ENCODE measurements at places on chromosomes 5 and 9.

GRCh38 chr5:159218595-159219023 lies 9.3 kb upstream of the RNF145 start:
- no peak for DNase-seq

- no peak for DNase-seq
Observed at GRCh38 chr5:76406014-76406413, 2.9 kb downstream of the IQGAP2 start.

DNA sequence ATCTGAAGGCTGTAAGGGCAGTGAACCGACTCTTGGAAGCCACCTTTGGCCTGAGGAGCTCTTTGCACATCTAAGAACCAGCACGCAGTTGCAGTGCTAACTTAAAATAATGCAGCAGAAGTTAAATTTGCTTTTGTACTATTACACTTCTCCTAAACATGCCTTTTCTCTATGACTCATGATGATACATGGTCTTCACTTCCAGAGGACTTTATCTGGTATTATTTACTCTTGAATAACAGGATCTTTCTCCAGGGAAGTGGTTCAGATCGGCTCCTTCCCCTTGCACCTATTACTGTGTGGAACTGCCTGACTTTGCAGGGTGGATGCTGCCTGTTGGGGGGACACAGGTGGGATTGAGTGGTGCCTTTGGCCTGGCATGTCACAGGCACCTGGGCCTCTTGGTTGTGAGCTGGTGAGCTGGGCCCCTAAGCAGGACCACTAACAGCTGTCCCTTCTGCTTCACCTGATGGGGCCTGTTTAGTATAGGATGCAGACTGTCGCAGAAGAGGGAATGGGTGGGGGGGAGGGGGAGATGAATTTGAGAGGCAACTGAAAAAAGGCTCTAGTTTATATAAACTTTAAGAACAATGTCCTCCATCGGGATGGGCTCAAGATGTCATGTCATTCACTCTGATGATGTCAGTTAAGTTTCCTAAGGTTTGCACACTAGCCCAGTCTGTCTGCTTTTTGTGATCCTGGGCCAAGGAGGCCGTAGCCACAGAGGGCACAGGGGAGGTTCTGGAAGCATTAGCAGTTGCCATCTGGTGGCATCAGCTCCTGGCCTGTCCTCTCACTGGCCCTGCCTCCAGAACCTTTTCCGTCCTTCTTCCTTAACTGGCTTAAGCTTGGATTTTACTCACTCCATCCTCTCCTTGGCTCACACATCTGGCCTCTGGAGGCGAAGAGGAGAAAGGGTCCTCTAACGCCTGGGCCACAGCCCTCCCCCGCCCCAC lies 33.9 kb upstream of the GABBR2 start:
- no peak for DNase-seq

- DNase-seq, result no peak
Observed at GRCh38 chr5:10445352-10445751, 3.7 kb downstream of the ROPN1L start.

DNA sequence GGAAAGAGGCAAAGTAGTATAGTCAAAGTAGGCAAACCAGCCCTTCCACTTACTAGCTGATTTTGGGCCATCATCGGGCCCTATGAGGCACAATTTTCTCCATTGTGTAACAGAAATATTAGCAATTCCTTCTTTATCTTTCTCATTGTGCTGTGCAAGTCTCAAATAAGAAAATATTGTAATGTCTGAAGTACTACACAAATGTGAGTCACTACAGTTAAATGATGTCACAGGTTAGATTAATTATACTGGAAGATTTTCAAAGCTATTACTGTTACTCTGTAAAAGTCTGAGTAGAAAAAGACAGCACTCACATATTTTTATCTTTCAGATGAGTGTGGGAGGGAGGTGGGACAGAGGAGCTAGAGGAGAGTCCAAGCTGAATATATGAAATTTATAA lies 12.4 kb upstream of the TMC1 start:
- DNase-seq, result no peak

GRCh38 chr5:54882101-54882500 lies 103.3 kb downstream of the ESM1 start:
- no peak for DNase-seq

DNA sequence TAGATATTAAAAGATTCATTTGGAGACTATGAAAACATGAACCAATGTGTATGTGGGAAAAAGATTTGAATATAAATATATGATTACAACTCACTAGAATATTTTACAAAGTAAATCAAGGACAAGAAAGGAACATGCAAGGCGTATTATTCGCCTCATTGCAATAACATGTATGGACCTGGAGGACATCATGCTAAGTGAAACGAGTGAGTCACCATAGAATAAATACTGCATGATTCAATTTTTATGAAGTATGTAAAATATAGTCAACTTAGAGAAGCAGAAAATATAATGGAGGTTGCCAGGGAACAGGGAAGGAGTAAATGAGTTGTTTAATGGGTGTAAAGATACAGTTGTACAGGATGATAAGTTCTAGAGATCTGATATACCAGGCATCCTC lies 4.9 kb downstream of the TXNDC8 start:
- DNase-seq, result no peak
